ENCODE measurements at places on chromosomes 11 and 22.
A peak's percentile ranks its signal among the peaks of the same experiment; 100 is the strongest.

DNA sequence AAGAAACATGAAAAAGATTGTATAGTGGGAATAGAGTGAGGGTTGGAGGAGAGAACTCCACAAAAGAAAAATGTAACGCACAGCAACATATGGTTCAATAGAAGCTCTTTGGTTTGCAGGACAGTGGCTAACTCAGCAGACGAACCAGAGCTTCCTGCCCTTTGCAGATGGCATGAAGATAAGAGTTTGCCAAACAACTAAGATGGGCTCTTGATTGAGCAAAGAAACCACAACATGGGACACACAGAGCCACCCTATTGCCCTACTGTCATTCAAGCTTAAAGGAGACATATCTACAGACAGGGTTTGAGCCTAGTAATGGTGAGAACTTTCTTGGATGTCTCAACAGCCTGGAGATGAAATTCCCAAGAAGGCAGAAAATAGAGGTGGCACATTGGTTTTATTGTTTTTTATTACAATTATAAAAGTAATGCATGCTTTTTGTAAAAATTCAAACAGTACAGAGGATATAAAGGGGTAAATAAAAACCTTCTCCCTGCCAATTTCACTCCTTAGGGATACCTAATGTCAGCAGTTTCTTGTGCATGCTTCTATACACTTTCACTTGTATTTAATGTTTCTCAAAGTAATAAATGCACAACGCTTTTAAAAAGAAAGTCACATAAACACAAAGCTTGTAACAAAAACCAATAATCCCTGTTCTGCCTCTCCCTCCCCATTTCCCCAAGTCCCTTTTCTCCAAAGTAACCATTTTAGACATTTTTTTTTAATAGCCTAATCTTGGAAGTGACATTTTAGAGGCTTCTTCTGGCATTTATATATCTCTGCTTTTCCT, 63.7 kb downstream of the COPB1 start:
- no peak for DNase-seq

DNA sequence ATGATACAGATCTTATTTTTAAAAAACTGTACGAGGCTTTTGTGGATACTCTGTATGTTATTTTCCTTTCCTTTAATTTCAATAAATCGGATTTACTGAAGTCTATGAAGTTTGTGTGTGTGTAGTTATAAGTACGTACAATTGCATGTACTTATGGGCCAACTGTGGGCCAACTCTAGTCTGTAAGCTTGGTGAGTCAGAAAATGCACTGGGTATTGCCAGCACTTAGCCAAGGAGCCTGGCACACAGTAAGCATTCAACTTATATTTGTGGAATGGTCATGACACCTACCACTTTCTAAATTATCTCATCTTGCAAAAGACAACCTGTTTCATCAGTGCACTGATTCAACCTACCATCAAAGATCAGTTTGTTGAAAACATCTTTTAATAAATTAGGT, 32.6 kb downstream of the THAP12 start:
- DNase-seq: no peak

- DNase-seq: peak; percentile 84
Measured at GRCh38 chr22:43152357-43153071, 1.2 kb downstream of the TSPO start.

DNA sequence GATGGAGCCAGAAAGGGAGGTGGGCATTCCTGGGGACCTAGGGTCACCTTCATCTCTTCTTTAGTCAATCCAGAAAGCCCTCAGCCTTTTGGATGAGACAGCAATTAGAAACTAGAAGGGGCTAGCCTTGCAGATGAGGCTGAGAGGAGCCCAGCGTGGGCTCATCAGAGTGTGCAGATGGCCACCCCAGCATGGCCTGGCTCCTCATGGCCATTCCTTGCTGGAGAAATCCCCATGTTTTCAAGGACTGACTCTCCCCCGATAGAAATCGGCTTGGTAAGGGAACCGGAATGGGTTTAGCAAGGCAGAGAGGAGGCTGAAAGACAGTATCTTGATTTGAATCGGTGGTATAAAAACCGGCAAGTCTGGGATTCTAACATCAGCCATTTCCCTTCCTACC, 274.6 kb downstream of the BUD13 start:
- no peak for DNase-seq

- DNase-seq: no peak
Measured at GRCh38 chr11:112057170-112057569, 16.6 kb downstream of the PIH1D2 start.

DNA sequence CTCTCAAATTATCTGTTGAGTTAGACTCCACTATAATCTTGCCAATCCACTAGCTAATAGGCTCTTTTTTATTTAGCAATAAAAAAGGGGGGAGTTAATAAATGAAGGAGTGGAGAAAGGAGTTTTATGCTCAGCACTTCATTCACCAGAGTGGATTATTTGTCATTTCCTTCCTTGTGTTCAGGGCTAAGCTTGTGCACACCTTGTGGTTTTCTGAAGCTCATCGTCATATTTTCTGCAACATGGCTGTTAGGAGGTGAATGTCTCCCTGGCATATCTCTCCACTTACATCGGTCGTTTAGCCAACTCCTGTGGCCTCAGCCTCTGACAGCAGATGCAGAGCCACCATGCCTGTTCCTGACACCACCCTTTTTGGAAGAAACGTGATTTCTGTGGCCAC, 83.9 kb upstream of the MTNR1B start:
- no peak for DNase-seq

DNA sequence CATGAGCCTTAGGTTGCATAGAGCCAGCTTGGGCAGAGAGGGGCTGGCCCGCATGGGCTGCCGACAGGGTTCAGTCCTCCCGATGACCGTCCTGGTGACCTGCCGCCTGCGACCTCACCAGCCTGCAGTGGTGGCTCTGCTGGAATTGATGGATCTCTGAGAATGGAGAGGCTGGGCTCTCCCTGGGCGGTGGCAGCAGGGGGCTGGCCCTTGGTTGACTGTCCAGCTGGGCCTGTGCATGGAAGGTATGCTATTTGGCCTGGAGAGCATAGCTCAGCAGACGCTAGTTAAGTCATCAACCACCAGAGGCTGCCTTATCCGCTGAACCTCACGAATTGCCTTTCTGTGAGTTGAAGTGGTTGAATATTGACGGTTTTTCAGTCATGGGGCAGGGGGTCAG, 19.7 kb downstream of the GRAMD4 start:
- DNase-seq: no peak

DNA sequence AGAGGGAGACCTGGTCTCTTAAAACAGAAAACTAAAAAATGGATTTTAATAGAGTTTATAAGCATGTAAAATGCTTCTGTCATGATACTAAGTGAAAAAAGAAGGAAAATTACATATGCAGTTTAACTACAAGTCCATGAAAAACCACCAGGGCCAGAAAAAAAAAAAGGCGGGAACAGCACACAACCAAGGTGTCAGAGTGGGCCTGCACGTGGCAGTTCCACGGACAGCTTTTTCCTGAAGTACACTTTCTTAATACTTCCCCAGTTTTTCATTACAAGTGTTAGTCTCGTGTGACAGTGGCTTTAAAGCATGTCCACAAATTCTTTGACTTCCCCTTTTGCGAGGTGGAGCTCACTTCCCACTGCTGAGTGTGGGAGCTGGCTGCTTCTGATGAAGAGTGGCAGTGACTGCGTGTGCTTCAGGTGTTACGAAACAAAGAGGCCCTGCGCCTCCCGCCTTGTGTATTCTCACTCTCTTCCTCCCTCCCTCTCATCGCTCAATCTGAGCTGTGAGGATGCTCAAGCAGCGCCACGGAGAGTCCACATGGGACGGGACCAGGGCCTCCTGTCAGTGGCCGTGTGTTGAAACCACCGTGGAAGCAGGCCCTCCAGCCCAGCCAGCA, 16.4 kb downstream of the PPM1F start:
- peak; percentile 55 for DNase-seq

GRCh38 chr11:1771700-1772099, 8.0 kb upstream of the CTSD start:
- no peak for DNase-seq

- no peak for DNase-seq
Measured at GRCh38 chr11:96278039-96278897, 64.7 kb downstream of the MAML2 start.

DNA sequence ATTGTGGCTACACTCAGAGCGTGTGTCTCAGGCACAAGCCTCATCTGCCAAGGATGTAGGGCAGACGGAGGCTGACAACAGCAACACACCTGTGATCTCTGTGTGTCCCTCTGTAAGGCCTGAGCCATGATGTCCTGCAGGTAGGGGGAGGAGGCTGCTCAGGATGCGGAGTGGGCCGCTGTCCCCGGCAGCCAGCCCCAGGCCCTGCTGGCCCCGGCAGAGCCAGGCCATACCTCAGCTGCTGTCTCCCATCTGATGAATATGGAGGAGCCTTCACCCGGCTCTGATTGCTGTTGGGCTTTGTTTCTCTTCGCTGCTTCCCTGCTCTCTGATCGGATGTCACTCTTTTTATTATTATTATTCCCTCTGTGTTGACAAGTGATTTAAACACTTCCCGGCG, 83.6 kb upstream of the NCAM1 start:
- DNase-seq: no peak

DNA sequence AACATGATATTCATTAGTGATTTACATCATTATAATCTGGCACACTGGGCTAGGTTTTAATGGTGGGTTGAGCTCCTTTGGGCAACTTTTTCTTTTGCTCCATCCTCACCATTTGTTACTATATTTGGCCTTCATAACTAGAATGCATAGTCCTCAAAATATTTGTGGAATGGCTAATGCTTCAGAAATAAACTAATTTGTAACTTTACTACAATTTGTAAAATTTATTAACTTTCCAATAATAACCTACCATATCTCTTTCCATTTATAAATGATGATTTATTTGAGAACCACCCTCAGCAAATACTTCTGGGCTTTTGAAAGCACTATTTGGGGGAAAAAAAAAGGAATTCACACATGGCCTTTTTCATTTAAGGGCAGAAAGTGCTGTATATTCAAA, 79.7 kb downstream of the LARGE2 start:
- no peak for DNase-seq

- peak; percentile 67 for DNase-seq
Measured at GRCh38 chr22:29830585-29830984, 7.5 kb downstream of the ASCC2 start.

DNA sequence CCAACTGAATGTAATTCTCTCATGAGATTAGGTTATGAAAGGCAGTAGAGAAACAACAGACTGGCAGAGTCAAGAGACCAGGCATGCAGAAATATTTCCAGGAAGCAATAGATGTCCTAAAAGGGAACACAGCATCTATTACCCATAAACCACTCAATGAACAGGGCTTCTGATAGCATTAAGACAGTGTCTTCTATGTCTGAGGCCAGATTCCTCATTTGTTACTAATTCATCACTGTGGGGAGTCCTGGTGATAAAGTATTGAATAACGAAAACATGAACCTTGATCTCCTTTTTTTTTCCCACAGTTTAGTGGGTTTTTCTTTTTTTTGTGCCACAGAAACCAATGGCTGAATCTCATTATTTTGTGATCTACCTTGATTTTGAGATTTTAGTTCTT, 339.0 kb downstream of the METTL15 start:
- DNase-seq: no peak

- no peak for DNase-seq
Measured at GRCh38 chr11:79471071-79471844, 30.4 kb upstream of the TENM4 start.

DNA sequence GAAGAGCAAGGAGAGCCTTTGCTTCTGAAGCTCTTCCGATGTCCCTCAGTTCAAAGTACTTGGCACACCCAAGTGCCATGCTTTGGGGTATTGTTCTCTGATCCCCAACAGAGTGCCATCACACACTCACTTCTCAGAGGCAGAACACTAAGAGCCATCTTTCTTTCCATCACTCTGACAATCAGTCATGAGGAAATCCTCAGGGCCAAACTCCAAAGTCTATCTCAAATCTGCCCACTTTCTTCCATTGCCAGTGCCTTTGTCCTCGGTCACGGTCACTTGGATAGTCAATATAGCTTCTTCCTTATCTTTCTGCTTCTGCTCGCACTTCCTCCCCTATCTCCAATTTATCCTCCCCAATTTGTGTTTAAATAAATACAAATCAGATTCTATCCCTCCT, 90.9 kb downstream of the ENTHD1 start:
- no peak for DNase-seq

- no peak for DNase-seq
Measured at GRCh38 chr11:70225681-70226177, 22.6 kb downstream of the FADD start.

- no peak for DNase-seq
Measured at GRCh38 chr11:2385156-2386151, 8.3 kb downstream of the CD81 start.

GRCh38 chr22:48704335-48704734, 1123.3 kb downstream of the BRD1 start:
- DNase-seq: peak; percentile 2

GRCh38 chr22:48953830-48954229, 873.8 kb downstream of the BRD1 start:
- DNase-seq: no peak
